Glutamatergic neuron (in vitro differentiated cells): ENCODE measurements at places on chromosomes 7 and 10.

- no peak for DNase-seq
Measured at GRCh38 chr10:95480901-95481491, 80.2 kb downstream of the SORBS1 start.

DNA sequence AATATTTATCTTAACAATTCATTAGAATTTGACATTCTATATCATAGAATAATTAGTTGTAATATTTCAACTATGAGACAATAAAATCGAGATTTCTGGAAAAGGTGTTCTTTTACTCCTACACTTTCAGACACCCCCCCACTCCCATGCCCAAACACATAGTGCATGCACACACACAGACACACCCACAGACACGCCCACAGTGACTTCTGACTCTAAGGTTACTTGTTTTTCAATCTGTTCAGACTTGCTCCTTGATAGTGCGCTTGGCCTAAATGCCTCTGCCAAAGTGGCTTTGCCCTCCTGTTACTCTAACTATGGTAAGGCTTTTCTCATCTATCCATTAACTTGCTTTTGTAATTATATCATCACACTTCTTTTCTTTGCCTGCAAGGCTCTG, 144.0 kb upstream of the PPP1R3A start:
- DNase-seq, result no peak

DNA sequence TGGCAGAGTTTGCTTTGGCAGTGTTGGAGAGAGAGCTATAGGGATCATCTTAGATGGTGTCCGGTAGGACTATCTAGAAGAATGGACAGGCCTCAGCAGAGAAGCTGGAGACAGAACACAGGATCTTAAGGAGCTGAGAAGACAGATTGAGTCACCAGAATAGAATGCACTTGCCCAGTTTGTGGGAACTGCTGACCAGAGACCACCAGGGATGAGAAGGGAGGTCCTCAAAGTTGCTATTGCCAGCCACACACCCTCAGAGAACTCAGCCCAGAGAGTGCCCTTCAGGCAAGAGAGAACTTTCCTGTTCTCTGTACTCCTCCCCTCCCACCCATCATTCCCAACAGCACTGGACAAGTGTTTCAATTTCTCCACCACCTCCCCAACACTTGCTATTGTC, 25.3 kb upstream of the GALNT11 start:
- DNase-seq, result no peak

DNA sequence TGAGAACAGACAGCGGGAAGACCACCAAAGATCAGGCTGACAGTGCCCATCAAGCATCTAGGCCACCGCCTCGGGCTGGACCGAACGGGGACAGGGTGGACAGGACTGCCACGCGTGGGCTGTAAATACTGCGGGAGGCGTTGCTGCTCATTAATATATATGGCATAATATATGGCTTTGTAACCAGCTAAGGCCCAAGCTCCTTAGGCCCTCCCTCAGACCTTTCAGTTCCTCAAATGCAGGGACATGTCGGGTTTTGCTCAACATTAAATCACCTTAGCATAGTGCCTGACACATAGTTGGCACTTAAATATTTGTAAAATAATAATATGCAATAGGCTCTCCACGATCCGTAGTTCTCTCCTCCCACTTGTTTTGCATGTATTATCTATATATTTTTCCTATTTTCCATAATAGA, 402 bp upstream of the TMEM168 start:
- DNase-seq, result no peak

- no peak for DNase-seq
Measured at GRCh38 chr7:101058355-101058754, 26.9 kb upstream of the TRIM56 start.

- no peak for DNase-seq
Measured at GRCh38 chr7:50308203-50308531, 3.7 kb downstream of the IKZF1 start.

DNA sequence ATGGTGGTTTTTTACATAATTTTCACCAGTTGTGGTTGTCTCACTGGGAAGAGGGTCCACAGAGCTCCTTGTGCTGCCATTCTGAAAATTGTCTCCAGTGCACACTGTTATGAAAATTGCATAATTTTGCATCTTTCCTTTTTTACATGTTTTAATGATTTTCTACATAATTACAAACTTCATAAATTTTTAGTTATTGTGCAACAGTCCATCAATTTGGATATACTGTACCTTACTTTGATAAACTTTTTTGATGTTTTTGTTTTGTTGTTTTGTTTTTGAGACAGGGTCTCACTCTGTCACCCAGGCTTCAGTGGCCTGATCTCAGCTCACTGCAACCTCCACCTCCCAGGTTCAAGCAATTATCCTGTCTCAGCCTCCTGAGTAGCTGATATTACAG, 70.6 kb upstream of the AUTS2 start:
- no peak for DNase-seq

- no peak for DNase-seq
Measured at GRCh38 chr7:156113731-156114130, 301.5 kb upstream of the SHH start.

DNA sequence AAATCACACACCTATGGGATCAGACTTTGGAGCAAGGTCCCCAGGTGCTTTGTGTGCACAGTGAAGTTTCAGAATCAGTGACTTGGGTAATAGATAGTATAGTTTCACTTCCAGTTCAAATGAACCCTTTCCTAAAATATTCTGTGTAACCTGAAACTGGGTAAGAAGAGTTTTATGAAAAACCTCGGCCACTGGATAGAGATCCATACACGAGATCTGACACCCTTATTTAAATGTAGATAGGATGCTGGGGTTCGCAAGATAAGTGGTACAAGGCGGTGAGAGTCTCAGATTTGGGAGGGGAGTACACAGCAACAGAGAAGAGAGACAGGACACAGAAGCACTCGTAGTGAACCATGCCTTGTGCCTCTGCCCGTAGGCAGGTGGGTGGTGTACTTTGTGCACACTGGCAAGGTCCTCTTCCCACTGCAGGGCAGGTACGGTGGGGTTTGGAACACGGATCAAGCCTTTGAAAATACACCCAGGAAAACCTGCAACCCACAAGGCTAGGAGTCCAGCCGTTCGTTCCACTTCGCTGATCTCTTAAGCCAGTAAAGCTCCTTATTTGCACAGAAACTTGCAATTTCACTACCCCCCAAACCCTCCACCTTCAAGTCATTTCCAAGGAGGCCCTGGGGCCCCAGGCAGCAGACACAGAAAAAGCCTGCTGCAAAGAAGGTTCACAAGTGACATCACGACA, 162.8 kb downstream of the USP6NL start:
- DNase-seq, result no peak

DNA sequence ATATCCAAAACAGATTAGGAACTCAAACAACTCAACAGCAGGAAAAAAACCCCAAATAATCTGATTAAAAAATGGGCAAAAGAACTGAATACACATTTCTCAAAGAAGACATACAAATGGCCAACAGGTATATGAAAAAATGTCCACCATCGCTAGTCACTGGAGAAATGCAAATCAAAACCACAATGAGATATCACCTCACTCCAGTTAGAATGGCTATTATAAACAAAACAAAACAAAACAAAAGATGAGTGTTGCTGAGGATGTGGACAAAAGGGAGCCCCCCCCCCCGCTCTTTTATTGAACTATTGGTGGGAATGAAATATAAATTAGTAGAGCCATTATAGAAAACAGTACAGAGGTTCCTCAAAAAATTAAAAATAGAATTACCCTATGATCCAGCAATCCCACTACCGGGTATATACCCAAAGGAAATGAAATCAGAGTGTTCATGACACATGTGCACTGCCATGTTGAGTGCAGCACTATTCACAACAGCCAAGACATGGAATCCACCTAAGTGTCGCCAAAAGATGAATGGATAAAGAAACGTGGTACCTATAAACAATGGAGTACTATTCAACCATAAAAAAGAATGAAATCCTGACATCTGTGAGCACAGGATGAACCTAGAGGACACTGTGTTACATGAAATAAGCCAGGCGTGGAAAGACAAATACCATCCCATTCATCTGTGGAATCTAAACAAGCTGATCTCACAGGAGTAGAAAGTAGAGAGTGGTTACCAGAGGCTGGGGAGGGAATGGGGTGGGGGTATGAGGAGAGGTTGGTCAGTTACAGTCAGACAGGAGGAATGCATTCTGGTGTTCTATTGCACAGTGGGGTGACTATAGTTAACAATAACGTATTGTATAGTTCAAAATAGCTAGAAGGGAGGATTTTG, 78.1 kb upstream of the RHEB start:
- DNase-seq, result no peak

GRCh38 chr10:115727129-115727528, 545.9 kb downstream of the GFRA1 start:
- peak; percentile 23 for DNase-seq

DNA sequence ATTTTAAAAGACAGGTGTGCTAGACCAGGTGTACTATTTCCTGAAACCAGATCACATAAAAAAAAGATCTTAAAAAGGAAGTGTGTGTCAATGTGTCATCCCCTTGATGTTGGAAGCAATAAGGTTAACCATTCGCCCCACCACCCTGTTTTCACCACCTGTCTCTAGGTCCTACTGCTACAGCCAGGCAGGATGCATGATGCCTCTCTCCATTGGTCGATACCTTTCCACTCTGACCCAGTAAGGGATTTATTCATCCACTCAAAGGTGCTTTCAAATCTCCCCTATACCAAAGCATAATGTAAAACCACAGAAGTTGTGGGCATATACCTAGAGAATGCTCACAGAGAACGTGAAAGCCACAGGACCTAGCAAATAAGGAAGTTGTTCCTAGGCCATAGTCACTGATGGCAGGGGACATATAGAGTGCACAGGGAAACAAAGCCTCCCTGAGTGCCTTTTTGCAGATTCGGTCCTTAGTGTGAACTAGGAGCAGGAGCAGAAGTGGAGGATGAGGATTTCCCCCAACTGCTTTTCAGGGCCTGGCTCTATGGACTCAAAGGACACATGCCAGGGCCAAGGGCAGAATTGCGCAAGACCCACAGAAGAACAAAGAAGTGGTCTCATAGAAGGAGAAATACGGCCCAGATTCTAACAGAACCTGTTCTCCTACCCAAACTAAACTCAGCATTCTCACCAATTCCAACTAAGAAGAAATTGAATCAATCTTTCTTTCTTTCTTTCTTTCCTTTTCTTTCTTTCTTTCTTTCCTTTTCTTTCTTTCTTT, 631.5 kb upstream of the NRP1 start:
- DNase-seq, result no peak

DNA sequence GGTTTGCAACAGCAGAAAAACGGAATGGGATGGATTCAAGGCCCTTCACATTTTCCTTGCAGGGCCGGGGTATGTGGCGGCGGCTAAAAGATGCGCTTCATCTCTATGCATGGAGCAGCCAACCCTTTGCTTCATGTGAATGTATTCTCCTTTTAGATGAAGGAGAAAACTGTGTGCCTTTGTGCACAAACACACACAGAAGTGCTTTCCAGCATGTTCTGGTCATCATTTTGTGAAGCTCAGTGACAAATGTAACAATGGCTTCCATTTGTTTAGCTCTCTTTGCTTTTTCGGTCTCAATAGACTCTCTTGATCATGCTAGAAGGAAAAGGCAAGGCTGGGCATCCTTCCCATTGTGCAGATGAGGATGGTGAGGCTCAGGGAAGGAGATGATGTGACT, 161.7 kb upstream of the MKI67 start:
- no peak for DNase-seq

- no peak for DNase-seq
Measured at GRCh38 chr7:9029681-9030530, 596.5 kb downstream of the NXPH1 start.

DNA sequence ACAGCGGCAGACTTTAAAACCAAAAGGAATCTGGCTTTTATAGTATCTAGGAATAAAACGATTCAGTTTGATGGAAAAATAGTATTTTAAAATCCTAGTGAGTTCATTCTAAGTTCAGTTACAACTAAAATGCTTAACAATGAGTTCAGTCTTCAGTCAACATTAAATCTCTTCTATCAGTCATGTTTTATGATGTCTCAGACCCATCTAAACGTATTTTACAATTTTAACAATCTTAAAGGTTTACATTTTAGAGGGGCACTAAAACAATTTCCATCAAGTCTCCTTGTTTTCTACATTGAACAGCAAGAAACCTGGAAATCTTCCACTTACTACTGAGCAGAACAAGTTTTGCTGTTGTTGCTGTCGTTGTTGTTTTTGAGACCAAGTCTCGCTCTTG, 10.0 kb downstream of the SVOPL start:
- DNase-seq, result no peak

GRCh38 chr10:69994262-69994661, 58.4 kb upstream of the MACROH2A2 start:
- DNase-seq, result no peak

- no peak for DNase-seq
Measured at GRCh38 chr10:33015761-33016547, 57.9 kb upstream of the ITGB1 start.

DNA sequence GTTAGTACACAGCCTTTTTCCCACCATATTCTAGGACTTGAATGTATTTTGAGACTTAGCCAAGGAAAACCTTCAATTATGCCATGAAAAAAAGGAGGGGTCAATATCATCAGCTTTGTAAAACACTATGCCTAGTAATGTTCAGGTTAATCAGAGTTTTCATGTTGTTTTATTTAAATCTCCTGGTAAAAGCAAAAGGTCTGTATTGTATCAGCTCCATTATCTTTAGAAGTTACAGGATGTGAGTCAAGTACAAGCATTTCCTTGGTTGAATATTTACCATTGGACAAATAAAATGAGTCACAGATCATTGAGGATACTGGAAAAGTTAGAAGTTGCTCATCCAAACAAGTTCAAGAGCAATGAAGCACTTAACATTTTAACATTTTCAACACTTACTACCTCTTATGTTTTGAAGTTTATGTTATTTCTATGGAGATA, 89.9 kb upstream of the CAPZA2 start:
- no peak for DNase-seq

DNA sequence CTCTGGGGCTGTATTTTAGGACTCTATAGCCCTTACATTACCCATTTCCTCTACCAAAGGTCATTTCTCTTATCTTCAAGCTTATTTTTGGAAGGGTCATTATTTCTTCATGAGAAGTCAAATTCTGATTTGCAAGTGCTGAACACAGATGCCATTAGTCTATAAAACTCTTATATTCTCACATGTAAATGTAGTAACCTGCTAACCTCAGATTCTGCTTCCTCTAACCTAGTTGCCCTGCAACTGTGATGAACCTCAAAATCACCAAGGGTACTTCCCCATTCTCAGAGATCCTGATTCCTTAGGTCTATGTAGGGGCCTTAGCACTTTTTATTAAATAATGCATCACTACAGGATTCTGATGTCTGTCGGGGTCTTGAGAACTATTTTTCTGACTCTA, 6.3 kb downstream of the FAS start:
- no peak for DNase-seq
